ENCODE measurements at places on chromosomes 5 and 9.

GRCh38 chr9:112032743-112033142 is 136.1 kb downstream of the UGCG start:
- no peak for DNase-seq

DNA sequence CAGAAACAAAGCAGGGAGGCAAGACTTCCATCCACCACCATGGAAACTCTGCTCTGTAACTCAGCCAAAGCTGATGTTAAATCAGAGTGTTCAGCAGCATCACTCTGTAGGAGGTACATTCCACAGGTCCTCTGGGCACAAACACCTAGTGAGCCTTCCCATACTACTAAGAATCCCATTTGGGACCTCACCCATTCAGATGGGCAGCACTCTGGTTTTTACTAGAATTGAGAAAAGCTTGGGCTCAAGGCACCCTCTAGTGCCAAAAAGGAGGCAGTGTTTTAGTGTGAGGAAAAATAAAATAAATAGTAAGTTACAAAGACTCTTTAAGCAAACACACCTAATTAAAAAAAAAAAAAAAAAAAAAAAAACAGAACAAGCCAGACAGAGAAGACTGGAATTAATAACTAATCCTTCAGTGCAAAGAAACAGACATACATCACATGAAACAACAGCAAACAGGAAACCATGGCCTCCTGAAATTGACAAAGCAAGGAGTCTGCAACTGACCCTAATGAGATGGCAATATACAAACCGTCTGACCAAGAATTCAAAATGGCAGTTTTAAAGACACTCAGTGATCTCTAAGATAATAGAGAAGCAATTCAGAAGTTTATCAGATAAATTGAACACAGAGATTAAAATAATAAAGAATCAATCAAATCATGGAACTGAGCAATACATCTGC is 159.5 kb downstream of the GNA14 start:
- no peak for DNase-seq

- no peak for DNase-seq
Observed at GRCh38 chr5:31860726-31861433, 221.9 kb downstream of the PDZD2 start.

DNA sequence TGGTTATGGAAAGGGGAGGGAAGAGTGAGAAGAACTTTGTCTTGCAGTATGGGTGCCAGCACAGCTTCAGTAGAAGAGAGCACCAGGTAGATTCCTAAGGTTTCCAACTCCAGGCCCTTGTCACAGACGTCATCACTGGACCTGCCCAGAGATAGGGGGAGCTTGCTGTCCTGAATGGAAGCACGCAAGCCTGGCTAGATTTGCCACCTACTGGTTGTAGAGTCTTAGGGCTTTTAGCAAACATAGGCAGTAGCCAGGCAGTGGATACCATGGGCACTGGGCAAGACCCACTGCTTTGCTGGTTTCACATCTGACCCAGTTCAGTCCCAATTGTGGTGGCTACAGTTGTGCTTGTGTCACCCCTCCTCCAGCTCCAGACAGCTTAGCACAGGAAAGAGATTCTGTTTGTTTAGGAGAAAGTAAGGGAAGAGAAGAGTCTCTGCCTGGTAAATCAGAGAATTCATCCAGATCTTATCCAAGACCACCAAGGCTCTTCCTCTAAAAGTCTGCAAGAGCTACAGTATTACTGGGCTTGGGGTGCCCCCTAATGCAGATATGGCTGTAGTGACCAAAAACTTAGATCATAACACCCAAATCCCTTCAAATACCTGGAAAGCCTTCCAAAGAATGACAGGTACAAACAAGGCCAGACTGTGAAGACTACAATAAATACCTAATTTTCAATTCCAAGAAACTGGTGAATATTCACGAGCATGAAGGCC is 158.9 kb downstream of the HINT1 start:
- DNase-seq = no peak

Measured in cardiac septum (tissue), 1 donor.